ENCODE measurements at places on chromosomes 4 and X.

DNA sequence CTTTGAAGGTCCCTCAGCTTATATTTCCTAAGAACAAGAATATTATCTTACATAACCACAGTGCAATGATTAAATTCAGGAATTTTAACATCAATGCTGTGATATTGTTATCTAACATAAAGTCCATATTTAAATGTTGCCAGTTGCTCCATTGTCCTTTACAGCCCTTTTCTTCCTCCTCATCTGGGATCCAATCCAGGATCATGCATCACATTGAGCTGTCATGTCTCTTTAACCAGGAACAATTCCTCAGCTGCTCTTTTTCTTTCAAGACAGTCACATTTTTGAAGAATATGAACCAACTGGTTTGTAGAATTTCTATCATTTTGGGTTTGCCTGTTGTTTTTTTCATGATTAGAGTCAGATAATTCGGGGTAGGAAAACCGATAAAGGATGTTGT, 12.0 kb downstream of the TMSB4X start:
- no peak for DNase-seq

DNA sequence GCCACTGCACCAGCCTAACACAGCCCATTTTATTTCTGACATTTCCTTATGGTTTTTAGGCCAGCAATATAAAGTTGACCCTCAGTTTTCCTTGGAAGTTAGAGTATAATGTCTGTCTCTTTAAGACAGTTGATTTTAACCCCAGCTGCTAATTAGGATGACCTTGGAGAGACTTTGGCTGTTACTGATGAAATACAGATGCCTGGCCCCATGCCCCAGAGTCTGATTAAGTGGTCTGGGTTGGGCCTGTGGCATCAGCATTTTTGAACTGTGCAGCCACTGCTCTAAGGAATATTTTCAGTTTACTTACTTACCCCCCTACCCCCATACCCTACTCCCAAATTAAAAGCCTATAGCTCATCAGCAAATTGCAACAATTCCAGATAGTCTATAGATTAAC, 85.8 kb downstream of the DCLK2 start:
- no peak for DNase-seq

- DNase-seq = no peak
Measured at GRCh38 chr4:25592736-25593135, 62.9 kb upstream of the SLC34A2 start.

DNA sequence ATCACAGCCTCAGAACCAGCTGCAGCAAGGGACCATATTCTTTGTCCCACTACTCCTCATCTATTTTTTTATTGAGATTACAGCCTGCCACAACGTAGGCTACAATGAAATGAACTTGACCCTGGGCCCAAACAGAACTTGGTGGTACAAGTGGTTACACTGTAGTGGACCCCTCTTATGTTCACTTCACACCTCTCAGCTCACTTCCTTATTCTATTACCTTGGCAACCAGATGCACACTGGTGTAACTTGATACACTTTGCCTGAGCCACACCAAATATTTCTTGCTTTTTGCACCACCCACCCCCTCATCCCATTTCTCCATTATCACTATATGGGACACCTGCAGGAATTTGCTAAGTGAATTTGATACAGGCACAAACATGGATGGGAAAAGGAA, 105.8 kb downstream of the CXCL13 start:
- no peak for DNase-seq

- no peak for DNase-seq
Measured at GRCh38 chrX:70774223-70774622, 134.3 kb downstream of the TEX11 start.

DNA sequence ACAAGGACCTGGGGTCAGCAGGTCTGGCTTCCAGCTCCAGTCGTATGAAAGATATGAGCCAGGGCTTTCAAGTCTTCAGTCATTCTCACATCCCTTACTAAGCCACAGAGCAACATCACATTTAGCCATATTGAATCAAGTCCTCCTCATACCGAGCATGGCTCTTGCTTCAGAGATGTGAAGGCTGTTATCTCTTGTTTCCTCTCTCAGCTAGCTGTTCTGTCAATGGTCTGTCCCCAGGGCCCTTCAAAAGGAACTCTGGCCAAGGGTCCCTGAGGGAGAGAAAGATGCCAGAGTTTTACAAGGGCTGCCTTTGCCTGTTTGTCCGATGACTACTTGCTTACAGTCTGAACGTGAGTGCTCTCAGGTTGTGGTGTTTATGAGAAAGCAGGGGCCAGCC, 30.5 kb downstream of the DOCK11 start:
- DNase-seq = no peak

DNA sequence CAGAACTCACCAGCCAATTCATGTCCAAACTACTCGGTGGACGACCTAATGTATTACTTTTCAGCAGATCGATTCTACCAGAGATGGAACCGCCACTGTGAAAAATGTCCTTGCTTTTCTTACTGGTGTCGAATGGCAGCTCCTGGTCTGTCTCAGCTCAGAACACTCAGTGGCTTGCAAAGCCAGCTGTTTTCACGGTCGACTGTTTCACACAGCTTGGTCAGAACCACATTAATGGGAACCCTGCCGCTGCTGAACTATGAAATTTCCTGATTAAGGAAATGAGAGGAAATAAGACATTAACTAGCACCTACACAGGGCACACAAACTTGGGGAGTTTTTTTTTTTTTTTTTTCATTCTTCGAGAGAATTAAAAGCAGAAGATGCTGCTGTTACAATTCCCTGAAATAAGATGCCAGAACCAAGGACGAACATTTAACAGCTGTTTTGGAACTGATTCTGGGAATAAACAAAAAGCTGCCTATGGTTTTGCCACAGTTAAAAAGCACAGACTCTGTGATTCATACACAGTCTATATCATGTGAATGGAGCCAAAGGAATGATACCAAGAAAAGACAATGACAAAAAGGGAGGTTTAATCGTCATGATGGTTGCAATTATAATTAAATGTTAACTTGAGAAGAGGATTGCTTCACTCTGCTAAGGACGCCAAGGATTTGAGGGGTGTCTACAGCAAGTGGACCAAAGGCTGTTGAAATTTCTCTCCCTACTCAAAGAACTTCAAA, 31.3 kb downstream of the SUPT20HL2 start:
- DNase-seq = peak; percentile 71

DNA sequence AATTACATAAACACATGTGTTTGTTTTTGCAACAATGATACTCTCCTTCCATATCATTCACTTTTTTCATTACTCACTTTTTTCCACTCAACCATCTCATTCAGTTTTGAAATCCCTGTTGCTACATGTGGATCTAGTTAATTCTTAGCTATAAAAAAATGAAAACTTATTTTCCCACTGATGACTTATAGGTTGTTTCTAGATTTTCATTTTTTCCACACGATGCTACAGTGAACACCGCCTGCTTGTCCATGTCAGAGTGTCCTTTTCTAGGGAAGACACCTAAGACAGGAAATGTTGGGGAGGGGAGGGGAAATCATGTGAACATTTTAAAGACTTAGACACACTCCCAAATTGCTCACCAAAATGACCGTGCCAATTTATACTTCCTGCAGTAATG, 70.2 kb downstream of the SUPT20HL2 start:
- no peak for DNase-seq

- DNase-seq = peak; percentile 67
Measured at GRCh38 chr4:110510955-110511544, 35.1 kb downstream of the ENPEP start.

- no peak for DNase-seq
Measured at GRCh38 chr4:105627620-105628019, 75.2 kb downstream of the ARHGEF38 start.

- DNase-seq = no peak
Measured at GRCh38 chr4:7938266-7938608, 1.4 kb downstream of the AFAP1 start.

GRCh38 chr4:22480675-22481327, 35.1 kb downstream of the ADGRA3 start:
- DNase-seq = no peak

DNA sequence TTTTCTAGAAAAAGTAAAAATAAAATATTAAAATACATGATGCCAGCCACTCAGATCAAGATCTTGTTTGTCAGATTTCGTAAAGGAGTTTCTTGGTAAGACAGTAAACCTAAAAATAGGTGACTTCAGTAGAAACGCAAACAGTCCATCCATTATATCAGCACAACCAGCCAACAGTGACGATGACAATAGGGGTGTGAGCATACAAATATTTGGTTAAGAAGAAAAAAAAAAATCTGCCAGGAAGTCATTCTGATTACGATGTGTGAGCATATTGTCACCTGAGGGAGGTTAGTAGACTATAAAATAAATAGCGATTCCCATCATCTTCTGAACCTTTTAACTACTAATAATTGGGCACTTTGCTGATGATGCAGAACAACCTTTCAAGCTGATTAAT, 37.6 kb downstream of the SLC7A11 start:
- no peak for DNase-seq

DNA sequence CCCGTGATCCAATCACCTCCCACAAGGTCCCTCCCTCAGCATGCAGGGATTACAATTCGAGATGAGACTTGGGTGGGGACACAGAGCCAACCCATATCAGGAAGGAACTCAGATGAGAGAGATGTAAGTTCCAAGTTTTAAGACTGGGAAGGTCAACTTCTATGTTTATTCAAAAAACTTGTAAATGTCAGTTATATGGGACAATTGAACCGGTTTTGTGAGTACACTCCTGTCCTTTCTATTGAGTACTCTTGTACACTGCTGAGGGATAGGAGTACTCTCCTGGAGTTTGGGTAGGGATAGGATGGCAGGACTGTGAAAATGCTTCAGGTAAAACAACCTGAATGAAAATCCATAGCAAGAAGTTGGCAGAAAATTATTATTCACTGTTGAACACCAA, 239.1 kb downstream of the ZNF674 start:
- no peak for DNase-seq

GRCh38 chrX:72120837-72121236, 10.9 kb downstream of the RTL5 start:
- DNase-seq = peak; percentile 14

- DNase-seq = no peak
Measured at GRCh38 chrX:71109051-71109450, 2.3 kb downstream of the IL2RG start.

DNA sequence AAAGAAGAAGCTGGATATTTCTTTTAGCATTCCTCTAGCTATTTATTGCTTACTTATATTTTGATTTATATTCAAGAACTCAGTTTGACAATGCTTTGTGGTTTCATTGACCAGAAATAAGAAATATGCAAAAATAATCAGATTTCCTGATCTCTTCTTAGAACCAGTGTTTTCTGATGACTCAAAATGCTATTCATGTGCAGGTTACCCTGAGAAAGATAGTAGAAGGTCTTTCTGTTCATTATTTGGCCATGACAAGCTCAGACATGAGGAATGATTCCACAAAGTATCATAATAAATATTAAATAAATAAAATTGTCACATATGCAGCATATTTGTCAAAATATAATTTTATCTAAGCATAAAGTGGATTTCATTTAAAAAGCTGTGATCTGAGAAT, 24.1 kb downstream of the ADH7 start:
- DNase-seq = no peak

- DNase-seq = no peak
Measured at GRCh38 chr4:75287738-75288517, 226.3 kb downstream of the RCHY1 start.

GRCh38 chr4:91488946-91489345, 814.8 kb upstream of the GRID2 start:
- DNase-seq = no peak

DNA sequence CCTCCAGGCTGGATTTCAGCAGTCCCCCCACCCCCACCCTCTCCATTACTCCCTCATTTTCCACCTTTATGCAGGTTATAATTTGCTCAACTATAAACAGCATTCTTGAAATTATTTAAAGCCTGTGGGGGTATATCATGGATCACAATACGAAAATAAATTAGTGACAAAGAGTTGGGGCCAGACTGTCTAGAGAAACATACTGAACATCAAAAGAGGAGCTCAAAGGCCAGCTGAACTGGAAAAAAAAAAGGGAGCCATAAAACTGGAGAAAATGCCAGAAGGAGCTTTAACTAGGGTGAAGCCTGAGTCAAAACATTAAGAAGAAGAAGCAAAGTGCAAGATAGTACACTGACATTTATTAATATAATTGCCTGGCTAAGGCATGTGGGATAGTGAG, 137.8 kb downstream of the ANTXR2 start:
- DNase-seq = no peak

DNA sequence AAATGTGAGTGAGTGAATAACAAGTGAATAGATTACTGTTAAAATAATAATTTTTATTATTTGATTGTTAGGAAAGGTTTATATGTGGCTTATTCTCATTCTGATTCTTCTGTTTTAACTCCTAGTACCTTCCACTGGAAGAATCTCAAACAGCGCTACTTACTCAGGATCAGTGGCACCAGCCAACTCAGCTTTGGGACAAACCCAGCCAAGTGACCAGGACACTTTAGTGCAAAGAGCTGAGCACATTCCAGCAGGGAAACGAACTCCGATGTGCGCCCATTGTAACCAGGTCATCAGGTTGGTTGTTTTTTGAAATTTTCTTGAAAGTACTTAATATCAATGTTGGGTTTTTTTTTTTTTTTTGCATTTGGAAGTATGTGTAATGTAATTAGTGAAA, 117.6 kb upstream of the BMPR1B start:
- DNase-seq = no peak

DNA sequence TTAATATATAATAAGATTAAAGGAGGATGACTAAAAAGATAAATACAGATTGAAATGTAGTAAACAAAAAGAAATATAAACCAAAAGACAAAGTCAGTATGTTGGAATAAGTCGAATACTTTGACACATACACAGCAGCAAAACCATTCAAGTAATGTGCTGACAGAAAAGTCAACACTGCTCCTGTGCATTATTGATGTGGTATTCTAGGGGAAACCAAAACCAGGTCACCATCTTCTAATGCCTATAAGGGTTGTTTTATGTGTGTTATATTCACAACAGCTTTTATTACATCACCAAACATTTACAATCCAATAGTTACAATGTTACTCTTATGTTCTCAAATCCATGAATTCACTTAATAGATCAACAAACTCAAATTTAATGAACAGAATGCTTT, 111.8 kb upstream of the DKK2 start:
- no peak for DNase-seq

DNA sequence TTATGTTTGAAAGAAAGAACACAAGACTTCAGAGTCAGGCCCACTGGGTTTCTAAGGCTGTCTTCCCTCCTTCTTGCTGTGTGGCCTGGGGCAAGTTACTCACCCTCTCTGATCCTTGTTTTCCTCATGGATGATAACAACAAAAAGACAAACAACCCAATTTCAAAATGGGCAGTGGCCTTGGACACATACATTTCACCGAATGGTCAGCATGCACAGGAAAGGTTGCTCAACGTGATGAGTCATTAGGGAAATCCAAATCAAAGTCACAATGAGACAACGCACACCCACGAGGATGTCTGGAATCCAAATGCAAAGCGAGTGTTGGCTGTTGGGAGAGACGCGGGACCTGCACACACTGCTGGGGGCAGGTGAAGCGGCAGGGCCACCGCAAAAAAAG, 50.8 kb upstream of the PPP2R2C start:
- DNase-seq = no peak
